ENCODE measurements at places on chromosomes 2 and 18. TPM values are rescaled to one million over a fixed set of nuclear protein-coding genes. Genes with fewer than 3 reads are reported as not detected.
A peak's percentile ranks its signal among the peaks of the same experiment; 100 is the strongest.

The CD28 gene
- 3.4 TPM for polyA plus RNA-seq

DNA sequence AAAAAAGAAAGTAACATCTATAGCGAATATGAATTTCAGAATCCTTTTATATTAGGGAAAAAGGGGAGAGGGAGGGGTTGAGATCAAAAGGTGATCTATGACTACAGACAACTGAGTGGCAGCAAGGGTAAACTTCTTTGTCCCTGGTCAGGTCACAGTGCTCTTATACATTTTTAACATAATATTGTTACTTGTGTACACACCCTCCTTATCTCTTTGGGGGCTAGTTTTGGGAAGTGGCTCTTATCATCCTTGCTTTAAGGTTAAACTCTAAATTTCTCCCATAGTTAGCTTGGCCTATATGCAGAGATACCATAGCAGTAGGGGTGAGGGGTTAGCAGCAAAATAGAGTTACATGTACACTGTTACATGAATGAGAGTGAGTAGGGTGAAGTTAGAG, 31.6 kb upstream of the ATG16L1 start:
- DNase-seq = no peak

GRCh38 chr2:102258025-102258385, 53.4 kb upstream of the IL1RL1 start:
- no peak for DNase-seq

DNA sequence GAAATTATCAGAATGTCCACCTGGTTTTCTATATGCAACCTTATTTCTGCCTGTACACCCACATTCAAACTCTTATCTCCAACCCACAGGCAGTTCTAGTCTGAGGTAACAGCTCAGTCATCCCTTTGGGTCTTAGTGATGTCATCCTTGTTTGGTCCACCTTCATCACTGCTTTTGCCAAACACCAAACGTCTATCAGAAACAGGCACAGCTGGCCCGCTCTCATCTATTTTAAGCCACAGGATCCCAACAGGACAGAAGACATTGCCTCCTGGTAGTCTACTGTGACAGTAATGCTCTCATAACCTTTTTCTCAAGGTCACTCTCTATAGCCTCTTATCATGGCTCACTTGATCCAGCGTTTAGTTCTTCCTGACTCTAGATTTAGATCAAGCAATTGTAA, 99.0 kb upstream of the CHAC2 start:
- DNase-seq = no peak

GRCh38 chr2:101300836-101301235, 7.7 kb downstream of the RNF149 start:
- no peak for DNase-seq

The SCN2A gene
- 0.05 TPM for polyA plus RNA-seq

DNA sequence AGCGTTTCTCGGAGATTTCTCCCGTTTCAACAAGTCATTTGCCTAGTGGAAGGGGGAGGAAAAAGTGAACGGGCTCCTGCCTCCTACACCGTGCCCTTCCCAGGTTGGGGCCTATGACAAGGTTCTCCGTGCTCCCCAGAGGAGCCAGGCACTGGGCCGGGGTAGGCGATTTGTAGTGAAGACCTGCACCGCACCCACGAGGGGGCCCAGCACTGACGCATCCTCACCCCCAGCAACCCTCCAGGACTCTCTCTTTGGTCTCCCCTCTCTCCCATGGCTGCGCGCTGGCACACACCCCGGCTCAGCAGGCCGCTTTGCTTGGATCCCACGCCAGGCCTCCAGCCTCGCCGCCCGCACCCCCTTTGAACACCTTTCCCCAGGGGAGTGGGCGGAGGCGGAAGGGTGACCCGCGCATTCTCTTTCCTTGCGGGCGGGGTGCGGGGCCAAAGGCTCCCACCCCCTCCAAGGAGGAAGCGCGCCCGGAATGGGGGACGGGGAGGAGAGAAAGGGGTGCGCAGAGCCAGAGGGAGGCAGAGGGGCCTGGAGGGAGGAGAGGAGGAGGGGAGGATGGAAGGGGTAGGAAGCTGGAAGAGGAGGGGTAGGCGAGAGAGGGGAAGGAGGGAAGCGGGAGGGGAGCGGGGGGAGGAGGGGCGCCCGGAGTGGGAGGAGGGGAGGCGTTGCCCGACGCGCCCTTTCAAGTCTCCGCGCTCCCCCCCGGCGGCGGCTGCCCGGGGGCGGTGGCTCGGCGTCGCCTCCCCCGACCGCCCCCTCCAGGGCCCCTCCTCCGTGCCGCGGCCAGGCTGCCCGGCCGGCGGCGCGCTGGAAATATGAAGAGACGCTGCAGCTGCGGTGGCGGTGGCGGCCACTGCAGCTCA, at the start of gene APCDD1:
TSS of gene APCDD1 (plus strand) at position 830 of the 875 bp plus-strand sequence. CDS start 347 bp downstream, outside the sequence.
- no peak for DNase-seq

The REG3A gene
- polyA plus RNA-seq = not detected

GRCh38 chr2:133421516-133422324, 146.5 kb downstream of the NCKAP5 start:
- no peak for DNase-seq

- DNase-seq = no peak
These were observed 16.5 kb downstream of the NMUR1 start for GRCh38 chr2:231513746-231514224.

DNA sequence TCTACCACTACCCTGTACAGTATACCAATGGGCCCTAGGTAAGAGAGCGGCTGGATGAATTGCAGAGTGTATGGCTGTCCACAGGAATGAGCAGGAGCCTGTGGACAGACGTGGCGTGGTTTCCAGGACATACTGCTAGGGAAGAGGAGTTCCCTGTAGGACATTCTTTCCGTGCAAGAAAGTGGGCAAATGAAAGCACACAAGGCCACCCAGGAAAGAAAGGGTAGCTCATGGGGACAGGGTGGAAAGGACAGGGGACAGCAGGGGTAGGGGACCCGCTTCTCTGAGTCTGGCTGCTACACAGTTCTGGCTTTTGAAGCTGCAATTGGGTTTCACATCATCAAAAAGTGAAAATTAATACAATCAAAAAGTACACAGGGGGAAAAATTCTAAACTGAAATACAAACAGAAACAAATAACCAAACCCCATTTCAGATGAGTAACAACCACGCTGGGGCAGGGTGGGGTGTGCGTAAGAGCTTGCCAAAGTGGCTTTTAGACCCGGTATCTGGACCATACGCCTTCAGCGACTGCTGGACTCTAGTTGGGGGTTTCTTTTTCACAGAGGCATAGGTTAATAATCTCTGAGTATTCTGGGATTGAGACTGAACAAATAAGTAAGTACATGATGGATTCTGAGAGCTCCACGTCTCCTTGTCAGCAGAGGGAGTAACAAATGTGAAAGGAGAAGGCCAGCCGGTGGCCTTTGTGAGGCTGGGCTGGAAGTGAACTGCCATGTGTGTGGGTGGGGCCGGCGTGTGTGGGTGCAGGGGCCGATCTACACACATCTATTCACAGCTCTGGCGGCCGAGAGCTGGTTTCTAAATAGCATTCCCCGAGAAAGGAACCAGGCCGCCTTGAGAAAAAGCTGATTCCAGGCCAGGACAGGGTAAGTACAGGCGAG, 84.0 kb downstream of the HDAC4 start:
- DNase-seq = no peak

DNA sequence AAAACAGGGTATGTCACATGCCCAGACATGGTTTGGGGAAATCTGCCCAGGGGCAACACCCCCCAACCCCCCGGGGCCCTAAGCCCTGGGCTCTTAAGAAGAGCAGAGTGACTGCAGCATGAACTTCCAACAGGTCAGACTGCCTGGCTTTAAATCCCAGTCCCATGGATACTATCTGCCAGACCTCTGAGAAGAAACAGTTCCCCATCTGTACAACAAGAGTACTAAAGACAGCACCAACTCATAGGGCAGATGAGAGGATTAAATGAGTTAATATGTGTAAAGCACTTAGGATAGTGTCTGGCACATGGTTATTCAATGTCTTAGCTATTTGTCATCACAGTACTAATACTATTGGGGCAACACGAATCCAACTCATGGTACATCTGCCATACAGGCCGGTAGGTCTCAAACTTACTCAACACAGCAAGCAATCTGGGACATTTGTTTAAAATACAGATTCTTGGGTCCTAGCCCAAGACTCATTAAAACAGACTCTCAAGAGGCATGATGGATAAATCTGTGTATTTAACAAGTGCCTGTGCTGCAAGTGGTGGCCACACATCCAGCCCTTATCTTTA, 23.4 kb downstream of the CDH2 start:
- DNase-seq = no peak

DNA sequence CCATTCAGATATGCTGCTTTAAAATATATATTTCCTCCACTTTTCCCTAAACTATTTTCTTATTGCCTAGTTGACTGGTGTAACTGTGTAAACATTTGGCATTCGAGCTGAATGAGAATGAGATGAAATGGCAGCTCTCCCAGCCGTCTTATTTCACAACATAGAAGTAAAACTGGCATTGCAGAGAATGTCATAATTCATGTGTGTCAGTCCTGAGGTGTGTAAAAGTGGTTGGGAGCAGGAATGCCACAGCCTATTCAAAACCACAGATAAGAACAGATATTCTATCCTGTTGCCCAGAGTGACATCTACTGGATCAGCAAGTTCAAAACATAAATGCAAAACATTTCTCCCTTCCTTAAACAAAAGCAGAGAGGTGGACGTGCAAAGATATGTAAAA, 565.5 kb upstream of the CHAC2 start:
- DNase-seq = peak; percentile 28

GRCh38 chr2:195575016-195575415, 82.0 kb upstream of the SLC39A10 start:
- no peak for DNase-seq

DNA sequence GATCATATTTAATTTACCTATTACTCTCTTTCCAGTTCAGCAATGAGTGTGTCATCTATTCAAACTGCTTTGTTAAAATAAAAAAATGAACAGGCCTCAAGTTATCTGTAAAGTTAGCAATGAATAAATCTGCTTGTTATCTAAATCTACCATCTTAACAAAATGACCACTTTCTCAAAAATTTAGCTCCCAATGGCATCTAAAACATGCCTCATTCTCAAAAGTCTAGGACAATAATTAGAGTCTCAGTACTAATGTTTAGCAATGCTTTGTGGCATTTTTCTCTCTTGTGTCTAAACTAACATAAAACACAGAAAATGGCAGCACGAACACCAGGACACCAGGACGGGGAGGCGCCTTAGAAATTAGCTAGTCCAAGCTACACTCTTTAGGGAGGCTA, 3.6 kb upstream of the ASAP2 start:
- no peak for DNase-seq

The GAD1 gene
- polyA plus RNA-seq = 0.83 TPM

The LHCGR gene
- polyA plus RNA-seq = 0.15 TPM

- DNase-seq = no peak
These were observed 102.0 kb downstream of the SH3RF3 start for GRCh38 chr2:109230941-109231420.

DNA sequence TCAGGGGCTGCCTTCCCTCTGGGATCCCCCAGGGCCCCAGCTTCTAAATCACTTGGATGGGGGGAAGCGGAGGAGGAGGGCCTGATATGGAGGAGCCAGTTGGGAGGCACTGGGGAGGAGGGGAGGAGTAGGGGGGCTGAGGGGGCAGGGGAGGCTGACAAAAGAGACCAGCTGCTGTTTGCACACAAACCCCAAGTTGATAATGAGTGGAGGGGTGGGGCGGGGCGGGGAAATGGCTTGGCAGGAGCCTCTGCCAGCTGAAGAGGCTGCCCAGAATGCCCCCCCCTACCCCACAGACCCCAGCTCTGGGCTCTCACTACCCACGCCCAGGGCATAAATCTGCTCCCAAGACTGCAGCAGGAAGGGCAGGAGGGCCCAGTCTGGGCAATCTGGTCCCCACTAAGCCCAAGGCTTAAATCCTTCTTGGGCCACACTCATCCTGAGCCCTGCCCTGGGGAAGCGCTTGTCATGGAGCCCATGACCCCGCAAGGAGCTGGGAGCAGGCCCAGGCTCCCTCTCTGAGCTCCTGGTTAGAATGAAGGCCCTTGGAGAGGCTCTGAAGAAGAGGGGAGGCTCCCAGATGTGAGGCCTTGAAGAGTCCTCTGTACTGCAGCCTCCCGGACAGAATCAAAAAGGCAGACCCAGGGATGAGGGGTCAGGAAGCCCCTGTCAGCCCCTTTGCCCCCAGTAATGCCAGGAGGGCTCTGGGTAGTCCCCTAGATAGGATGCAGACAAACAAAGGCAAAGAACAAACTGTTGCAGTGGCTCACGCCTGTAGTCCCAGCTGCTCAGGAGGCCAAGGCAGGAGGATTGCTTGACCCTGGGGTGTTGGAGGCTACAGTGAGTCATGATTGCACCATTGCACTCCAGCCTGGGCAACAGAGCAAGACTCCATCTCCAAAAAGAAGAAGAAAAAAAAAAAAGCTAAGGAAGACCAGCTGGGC, 24.8 kb upstream of the PTMA start:
- no peak for DNase-seq

The CFAP221 gene
- 0.53 TPM for polyA plus RNA-seq

- DNase-seq = no peak
These were observed 24.8 kb upstream of the ZNF638 start for GRCh38 chr2:71306762-71307161.

DNA sequence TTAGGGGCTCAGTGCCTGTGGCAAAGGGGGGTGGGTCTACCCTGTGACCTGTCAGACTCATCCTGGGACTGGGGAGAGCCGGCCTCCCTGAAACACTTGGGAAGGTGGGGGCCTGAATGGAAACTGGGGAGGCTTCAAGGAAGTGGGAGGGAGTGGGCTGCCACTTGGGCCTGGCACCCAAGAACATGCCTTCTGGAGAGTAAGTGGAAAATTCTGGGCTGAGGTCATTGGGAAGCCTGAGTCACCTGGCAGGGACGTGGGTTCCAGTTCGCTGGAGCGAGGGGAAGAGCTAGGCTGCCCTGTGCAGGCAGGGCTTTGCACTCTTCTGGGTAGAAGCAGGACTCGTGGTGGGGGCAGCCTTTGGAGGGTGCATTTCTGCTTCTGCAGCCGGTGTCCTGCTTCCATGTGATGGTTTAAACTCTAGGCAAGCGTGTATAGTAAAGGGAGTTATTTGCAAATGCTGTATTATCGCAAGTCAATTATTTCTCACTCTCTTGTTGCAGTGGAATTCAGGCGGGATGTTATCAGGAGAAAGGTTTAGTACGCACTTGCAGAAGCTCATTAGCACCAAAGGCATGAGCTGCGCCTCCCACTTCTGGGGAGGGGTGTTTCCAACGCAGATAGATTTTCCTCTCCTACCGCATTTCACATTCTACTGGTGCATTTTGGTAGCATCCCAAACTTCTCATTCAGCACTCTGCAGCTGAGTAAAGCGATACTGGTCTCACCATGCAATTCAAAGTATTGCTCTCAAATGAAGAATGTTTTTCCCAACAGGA, 3.8 kb downstream of the LRRFIP1 start:
- DNase-seq = no peak

The HOXD8 gene
- 40.0 TPM for polyA plus RNA-seq

The SLC5A7 gene
- polyA plus RNA-seq = 0.09 TPM

GRCh38 chr2:82939211-82939610, 1519.9 kb downstream of the SUCLG1 start:
- no peak for DNase-seq

GRCh38 chr2:121232626-121233265, 52.3 kb downstream of the TFCP2L1 start:
- no peak for DNase-seq

The PLGLB1 gene
- 6.6 TPM for polyA plus RNA-seq

The CRACDL gene
- polyA plus RNA-seq = 1.1 TPM

DNA sequence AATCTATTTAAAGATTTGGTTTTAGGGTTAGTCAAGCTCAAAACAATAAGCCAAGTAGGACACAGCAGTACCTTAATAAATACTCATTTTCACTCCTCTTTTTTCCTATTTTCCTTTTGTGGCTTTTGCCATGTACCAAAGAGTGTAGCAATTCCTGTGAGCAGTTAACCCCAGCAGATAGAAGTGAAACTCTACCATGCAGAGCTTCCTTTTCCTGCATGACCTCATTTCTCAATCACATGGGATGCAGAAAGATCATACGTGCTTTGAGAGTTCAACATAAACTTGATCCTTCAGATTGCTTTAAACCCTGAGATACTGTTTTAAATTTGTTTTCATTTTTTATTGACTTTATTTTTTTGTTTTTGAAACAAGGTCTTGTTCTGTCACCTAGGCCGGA, 99.1 kb upstream of the ARHGAP15 start:
- DNase-seq = no peak
